Stimulated activated CD4-positive, alpha-beta T cell treated with anti-CD3 and anti-CD28 coated beads, Interleukin-1b, Interleukin-23, amount 100 ng/mL, for 4 hours (primary cell): ENCODE measurements at places on chromosomes 4 and X.

GRCh38 chr4:3792813-3793212, 26.6 kb downstream of the ADRA2C start:
- no peak for DNase-seq

DNA sequence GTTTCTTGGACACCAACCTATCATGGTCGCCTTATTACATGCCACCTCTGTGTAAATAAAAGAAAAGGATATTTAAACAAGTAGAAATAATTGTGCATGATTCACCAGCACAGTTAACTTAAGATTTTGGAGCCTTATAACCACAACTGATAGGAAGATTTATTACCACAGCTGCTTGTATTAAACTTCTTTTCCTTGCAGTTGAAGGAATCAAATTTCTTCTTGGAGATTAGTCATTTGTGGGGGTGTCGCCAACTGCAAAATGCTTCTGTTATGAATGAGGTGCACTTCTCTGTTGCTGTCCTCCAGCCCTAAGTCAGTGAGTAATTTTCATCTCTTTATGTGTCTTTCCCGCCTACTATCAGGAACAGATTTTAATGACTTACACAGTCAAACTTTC, 73.3 kb downstream of the OR13H1 start:
- DNase-seq = no peak

DNA sequence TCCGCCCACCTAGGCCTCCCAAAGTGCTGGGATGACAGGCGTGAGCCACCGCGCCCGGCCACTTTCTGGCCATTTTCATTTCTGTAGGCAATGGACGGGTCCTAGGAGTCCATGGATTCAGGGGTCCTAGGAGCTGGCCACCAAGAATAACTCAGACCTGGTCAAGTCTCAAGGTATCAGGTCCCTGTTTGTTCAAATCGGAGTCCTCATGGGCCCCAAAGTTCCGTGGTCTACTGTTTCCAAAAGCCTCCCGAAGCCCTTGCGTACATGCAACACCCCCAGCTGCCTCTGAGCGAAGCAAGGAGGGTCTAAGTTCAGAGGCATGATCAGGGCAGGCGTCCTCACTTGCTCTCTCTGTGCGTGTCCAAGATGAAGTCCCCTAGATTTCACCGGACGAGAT, 30.1 kb downstream of the P2RY8 start:
- DNase-seq = no peak

GRCh38 chr4:180156684-180157083, 2086.5 kb upstream of the TENM3 start:
- no peak for DNase-seq

DNA sequence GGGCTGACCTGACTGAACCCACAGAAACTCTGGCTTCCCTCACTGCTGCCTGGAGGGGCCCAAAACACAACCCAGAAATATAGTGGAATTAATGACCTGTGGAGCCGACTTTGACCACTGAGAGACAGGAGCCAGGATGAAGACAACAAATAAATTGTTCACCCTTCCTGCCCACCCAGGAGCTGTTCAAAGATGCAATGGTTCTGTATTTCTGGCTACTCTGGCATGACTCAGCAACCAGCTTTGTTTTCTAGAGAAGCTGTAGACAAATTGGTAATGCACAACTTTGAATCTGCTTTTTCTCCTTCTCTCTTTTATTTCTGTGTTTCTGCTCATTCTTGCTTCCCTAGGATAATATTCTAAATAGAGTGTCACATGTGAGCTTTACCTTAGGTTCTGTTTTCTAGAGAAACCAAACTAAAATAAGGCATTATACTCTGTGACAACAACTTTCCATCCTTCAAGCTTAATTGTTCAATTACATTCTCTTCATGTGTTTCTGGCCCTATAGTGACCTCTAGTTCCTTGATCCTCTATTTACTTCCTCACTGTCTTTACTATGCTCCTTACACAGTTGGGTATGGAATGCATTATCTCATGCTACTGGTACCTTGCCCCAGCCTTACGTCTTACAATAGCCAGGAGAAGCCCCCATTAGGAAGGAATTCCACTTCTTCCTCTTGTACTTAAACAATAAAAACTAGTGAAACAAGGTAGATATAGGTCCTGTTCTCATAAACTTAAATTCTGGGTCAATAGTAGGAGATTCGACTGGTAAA, 6.5 kb upstream of the PRKG2 start:
- DNase-seq = no peak

GRCh38 chr4:52551487-52551886, 107.6 kb downstream of the USP46 start:
- DNase-seq = no peak

DNA sequence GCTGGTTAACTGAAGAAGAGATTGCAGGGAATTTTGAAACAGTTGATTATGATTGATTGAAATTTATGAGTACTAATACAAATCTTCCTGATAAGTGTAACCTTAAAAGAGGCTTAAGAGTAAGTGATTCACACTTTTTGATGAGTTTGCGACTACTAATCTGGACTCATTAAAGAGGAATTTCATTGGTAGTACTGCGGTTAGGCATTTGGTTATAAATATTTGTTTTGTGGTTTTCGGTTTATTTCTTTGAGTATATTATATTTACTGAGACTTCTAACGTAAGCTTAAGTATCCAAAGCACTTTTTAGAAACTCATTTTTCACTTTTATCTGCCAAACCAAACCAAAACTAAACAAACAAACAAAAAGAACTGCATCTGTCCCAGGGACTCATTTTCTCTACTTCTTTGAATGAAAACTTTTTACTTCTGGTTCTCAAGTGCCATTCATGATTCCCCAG, 20.7 kb downstream of the SLIT2 start:
- no peak for DNase-seq

GRCh38 chr4:17323554-17324385, 188.1 kb downstream of the QDPR start:
- DNase-seq = no peak
